ENCODE measurements at places on chromosomes 5 and 9.
A peak's percentile ranks its signal among the peaks of the same experiment; 100 is the strongest.

DNA sequence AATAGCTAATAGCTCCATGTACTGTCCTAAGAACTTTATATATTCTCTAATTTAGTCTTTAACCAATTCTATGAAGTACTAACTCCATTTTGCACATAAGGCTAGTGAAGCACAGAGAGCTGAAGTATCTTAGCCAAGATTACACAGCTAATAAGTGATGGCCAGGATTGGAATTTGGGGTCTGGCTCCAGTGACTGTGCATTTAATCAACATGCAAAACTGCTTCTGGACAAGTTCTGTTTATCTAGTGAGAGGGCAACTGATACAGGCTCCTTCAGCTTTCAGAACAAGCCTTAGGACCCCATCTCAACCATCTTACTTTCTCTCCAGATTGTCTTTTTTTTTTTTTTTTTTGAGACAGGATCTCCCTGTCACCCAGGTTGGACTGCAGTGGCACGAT is 21.3 kb downstream of the SLC25A25 start:
- DNase-seq: no peak

GRCh38 chr5:14208071-14209021 is 65.2 kb downstream of the TRIO start:
- DNase-seq: no peak

- DNase-seq: no peak
These were observed 15.3 kb downstream of the GCNT4 start for GRCh38 chr5:75037106-75037505.

DNA sequence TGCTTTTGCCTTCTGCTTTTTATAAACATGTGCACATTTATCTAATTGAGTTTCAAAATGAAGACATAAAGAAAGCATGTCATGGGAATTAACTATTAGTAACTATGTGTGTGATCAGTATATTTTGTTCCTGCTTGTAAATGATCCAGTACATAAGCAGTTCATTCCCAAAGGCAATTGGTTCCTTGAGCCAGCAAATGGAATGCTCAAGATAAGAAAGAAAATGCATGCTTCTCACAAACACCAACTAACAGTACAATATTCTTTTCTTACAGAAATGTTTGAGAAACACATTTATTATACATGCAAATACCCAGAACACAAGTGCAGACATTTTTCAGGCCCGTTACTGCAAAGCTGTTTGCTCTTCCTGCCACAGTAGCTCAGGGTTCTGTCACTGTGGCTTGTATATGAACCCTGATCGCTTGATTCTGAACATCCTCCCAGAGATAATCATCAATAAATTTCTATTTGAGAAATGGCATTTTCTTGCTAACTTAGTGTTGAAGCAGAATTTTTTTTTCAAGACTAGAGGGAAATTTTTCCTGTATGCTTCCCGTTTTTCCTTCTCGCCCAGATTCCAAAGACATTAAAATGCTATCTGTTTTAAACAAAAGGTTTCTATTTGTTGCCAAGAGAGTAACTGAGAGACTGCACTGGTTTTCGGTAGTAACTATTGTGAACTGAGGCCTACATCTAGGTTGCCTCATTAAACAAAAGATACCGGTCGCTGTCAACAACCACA is 1.9 kb downstream of the GNAQ start:
- DNase-seq: no peak

- DNase-seq: peak; percentile 96
These were observed at the start of gene CEP72 for GRCh38 chr5:611731-612486. Gene CEP72, plus strand, starts transcription at chr5:612340. Its CDS starts 22 bp downstream, at chr5:612362.

DNA sequence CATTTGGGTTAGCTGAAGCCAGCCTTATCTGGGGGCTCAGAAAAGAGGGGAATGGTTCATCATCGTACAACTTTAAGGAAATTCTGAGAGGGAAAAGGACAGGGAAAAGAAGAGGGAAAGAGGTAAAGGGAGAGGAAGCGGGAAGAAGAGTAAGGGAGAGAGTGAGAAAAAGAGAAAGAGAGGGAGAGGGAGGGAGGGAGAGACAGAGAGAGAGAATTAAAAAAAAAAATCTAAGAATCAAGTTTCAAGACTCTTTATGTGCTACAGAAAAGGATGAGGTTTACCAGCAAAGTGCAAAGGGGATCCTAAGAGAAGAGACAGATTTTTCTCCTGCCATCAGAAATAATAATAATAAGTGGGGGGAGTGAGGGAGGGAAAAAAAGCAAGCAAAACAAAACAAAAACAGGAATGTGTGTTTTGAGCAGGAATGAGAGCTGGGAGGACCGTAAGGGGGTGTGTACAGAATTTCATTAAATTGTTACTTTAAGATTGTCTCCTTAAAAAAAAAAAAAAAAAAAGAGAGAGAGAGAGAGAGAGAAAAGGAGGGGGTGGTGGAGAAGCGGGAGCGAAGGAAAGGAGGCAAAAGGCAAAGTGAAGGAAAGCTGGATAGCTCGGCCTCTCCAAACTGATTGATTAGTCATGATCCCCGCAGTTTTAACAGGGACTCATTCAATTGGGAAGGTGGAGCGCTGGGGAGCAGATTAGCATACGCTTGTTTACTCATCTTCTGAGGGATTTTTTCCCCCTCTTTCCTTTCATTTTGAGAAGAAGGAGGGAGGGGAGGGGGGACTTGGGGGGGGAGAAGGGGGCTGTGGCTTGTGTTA is 438 bp upstream of the PAPPA start:
- no peak for DNase-seq

GRCh38 chr9:137606734-137607138 is 1.2 kb downstream of the ARRDC1 start:
- no peak for DNase-seq

- no peak for DNase-seq
These were observed 59.8 kb downstream of the KIAA1958 start for GRCh38 chr9:112546149-112547012.

- no peak for DNase-seq
These were observed 24.3 kb upstream of the KCNIP1 start for GRCh38 chr5:170479484-170479883.

GRCh38 chr5:179124853-179125788 is 64.9 kb downstream of the ZNF354C start:
- no peak for DNase-seq

- DNase-seq: no peak
These were observed 116.5 kb downstream of the PIK3R1 start for GRCh38 chr5:68332080-68332451.

DNA sequence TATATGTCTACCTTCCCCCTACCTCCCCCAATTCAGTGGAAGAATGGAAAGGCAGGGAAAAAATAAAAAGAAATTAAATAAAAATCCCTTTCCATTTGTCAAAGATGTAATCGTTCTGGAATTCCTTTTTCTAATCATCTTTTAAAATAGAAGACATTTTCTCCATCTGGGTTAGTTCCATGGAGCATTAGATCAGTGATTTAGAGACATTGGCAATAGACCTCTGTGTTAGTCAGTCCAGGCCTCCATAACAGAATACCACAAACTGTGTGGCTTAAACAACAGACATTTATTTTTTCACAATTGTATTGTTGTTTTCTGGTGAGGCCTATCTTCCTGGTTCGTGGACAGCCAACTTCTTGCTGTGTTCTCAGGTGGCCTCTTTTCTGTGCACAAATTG is 516.6 kb upstream of the DAB2 start:
- no peak for DNase-seq

DNA sequence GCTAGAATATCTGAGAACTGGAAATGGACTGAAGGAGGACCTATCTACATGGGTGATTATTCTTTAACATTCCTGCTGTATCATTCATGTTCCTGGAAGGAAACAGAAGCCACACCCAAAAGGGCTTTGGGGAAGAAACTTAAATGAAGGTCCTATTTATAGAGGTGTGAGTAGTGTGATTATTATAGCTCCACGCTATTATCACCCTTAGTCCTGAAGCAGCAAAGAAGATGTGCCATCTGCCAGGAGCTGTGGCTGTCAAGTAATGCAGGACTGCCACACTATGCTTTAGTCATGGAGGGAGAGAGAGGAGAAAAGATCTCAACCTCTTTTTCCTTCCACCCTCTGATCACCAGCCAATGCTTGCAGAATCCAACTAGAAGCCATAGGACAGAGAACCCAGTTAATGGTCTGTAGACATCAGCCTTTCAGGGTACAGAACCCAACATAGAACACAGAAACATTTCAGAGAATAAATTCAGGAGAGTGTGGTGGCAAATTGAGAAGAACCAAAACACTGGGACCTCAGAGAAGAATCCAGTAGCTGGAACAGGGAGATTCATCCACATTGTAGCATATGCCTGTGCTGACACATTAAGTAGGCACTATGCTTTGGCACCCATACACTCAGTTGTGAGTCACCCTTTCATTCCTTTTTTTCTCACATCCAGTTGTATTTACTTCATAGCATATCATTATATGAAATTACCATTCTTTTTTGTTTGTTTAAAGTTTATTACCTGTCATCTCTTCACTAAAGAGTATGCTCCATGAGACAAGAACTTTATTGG is 21.0 kb upstream of the RNF180 start:
- no peak for DNase-seq

DNA sequence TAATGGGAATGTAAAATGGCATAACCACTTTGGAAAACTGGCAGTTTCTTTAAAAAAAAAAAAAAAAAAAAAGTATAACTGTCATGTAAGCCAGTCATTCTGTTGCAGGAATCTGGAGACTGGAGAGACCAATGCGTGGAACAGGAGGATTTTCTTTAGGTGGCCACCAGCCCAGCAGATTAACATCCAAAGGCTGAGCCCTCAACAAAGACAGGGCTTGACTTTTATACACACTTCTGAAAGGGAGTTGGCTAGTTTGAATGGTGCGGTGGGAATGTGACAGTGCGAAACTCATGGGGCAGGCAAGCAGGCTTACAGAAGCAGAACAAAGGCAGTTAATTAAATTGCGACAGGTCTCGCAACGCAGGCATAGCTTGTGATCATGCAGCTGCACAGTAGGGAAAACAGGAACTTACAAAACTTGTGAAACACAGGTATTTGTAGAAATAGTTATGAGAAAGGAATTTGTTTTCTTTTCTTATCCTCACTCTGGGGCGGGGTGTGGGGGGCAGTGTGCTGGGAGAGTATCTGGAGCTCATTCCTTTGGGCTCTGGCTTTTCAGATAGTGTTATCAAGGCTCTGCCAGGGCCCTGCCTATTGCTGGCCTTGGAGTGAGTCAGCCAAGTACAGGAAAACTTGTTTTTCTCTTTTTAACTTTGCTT is 12.0 kb downstream of the UIMC1 start:
- DNase-seq: peak; percentile 55

DNA sequence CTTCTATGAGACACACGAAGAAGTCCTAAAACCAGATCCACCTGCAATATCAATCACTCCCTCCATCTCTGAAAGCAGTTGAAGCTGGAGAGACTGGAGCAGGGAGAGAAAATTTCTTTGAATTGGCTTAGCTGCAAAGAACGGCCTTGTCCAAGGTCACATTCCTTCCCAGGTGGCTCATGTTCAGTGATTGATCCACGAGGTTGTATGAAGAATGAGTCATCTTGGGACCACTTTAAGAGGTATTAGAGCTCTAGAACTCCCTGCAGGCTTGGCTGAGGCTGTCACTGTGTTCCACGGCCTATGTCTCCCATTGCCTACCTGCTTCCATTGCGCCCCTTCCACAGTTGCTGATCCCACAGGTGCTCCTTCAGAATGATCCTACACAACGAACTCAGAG is 68.2 kb downstream of the HMHB1 start:
- no peak for DNase-seq

GRCh38 chr5:139852696-139853095 is 57.1 kb downstream of the PSD2 start:
- DNase-seq: no peak

DNA sequence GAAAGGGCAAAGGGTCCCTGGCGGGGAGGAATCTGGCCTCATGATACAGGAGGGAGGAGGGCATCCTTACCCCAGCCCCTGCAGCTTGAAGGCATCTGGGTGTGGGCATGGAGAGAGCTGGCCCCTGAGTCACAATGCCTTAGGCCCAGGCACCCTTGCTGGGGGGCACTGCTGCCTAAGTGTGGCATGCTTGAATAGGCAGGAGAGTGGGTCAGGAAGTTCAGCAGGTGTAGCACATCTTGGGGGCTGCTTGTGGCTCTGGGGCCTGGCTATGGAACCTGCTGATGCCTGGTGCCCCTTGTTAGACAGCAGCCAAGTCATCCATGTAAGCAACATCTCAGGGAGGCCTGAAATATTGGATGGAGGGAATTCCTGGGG is 63.1 kb downstream of the HSPA4 start:
- DNase-seq: no peak

GRCh38 chr5:135340568-135340967 is 58.5 kb downstream of the MACROH2A1 start:
- DNase-seq: no peak

DNA sequence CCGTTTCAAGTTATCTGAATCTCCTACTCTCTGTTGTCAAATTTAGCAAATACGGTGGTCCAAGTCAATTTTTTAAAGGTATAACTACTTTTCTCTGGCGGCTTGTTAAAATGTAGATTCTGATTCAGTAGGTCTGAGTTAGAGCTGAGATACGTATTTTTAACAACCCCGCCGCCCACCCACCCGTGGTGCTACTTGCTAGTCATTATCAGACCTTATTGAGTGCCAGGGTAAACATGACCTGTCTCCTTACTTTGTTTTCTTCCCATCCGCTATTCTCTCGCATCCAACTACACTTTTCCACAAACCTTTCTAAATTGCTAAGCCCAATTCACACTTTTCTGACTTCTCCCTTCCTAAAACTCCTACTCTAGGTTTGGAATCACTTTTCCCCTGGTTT is 694 bp upstream of the PLAA start:
- DNase-seq: no peak

DNA sequence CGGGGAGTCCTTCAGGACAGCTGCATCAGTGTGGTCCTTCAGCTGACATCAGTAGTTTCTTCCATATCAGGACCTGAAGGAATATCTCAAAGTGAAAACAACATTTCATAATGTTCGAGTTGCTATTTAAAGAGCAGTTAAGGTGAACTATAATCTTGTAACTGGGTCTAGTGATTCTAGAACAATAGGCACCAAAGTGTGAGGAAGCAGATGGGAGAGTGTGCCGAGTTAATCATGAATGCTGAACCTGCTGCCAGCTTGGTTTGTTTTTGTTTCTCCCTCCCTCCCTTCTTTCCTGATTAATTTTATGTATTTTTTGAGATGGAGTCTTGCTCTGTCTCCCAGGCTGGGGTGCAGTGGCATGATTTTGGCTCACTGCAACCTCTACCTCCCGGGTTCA is 3.6 kb upstream of the PTGR1 start:
- no peak for DNase-seq

DNA sequence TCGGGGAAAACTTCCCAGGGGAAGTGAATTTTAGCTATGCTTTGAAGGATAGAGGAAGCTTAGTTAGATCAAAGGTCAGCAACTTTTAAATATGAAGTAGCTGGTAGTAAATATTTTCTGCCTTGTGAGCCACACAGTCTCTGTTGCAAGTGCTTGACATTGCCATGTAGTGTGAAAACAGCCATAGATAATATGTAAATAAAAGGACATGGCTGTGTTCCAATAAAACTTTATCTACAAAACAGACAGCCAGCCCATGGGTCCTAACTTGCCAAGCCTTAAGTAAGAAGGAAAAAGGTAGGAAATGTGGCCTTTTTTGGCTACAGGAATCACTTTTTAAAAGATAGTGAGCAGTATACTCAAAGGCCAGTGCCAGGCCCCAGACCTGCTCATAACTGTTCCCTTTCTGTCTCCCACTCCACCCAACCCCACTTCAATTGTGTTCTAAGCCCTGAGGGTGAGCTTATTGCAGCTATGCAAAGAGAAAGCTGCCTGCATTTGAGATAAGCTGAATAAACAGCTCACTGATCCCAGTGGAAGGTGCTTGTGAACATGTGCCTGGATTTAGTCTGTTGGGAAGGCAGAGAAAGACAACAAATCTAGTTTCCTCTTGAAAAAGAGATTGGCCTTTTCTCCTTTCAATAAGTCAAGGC is 113.0 kb upstream of the TRIM32 start:
- DNase-seq: no peak
